GM12878 (cell line): ENCODE measurements at places on chromosomes 2 and 18.

DNA sequence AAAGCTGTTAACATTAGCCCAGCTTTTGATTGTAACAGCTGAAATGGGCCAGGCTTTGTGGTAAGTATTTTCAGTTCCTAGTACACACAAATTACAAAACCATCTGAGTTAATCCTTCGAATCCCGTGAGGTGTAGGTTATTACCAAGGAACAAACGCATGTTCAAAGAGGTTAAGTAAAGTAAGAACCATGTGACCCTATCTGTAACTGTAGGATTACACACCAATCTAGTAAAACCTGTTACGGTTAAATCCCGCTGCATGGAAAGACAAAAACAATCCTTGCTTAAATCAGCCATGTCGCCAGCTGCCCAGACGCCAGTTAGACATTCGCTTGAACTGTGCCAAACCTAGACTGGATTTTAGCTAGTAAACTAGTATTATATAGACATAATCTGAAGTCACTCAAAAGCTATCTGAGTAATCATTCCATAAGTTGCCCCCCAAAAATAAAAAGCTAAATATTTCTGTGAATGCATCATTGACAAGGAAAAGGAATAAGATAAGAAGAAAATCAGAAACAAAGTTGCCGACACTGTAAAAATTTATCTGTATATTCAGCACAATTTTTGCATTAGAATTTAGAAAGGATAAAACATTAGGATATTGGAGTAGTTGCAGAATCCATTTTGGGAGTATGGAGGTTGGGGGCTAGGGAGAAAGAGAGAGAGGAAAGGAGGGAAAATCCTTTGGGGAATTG, 638.0 kb downstream of the CNTNAP5 start:
- DNase-seq, result no peak

- no peak for DNase-seq
Observed at GRCh38 chr2:178428396-178428806, 22.6 kb downstream of the PRKRA start.

GRCh38 chr18:10343778-10344177, 110.7 kb upstream of the APCDD1 start:
- DNase-seq, result no peak

- no peak for DNase-seq
Observed at GRCh38 chr2:241936457-241937133, 67.1 kb downstream of the RTP5 start.

DNA sequence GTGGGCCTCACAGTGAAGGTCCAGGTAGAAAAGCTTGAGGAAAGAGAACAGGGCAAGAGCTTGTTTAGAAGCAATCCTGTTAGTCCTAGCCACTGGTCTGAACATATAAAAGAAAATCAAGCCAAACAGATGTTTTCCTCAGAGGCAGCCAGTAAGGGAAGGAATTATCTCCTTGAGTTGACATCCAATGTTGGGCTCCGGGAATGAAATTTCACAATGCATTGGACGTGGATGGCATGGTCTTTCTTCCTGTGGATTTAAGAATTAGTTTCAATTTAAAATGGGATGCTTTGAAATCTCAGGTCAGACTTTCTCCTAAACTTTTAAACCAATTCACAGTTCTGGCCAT, 92.1 kb downstream of the ACKR3 start:
- DNase-seq, result no peak
